ENCODE measurements at places on chromosomes 2 and 18. TPM values are rescaled to one million over a fixed set of nuclear protein-coding genes. Genes with fewer than 3 reads are reported as not detected.
A peak's percentile ranks its signal among the peaks of the same experiment; 100 is the strongest.

The KHK gene
- polyA plus RNA-seq: 57.7 TPM

The MATN3 gene
- polyA plus RNA-seq: 6.0 TPM

The MC2R gene
- not detected for polyA plus RNA-seq

The SLC5A7 gene
- polyA plus RNA-seq: not detected

The CLK1 gene
- polyA plus RNA-seq: 61.6 TPM

The ATL2 gene
- 28.0 TPM for polyA plus RNA-seq

The CREG2 gene
- 2.6 TPM for polyA plus RNA-seq

DNA sequence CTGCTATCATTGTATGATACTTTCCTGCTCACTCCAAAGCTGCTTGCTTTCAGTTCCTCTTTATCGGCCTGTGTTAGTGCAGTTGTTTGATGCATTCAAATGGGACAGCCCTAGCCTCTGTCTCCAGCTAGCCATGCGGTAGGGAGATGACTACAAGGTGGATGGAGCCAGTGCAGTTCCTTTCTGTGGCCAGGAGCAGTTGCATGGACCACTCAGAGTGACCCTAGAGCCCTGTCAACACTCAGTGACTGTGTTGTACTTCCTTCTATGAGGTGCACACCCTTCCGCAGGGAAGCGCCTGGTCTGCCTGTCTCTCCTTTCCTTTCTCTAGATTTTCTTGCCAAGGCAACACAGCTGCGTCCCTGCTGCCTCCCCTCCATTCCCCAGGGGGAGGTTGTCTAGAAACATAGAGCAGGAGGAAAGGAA is 33.8 kb downstream of the KCNS3 start:
- no peak for DNase-seq

DNA sequence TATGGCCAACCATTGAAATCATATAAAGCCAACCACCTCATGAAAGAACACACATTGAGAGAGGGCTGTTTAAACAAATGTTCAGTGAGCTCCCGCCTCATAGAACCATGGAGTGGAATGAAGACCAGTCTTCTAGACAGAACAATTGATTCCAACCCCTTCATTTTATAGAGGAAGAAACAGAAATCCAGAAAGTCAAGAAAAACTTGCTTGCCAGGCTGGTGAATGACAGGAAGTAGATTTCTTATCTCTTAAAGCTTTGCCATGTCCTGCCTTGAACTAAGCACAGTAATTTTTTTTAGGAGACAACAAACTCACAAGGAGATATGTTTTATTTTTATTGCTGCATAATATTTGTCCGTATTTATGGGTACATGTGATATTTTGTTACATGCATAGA is 16.5 kb upstream of the NRP2 start:
- no peak for DNase-seq

DNA sequence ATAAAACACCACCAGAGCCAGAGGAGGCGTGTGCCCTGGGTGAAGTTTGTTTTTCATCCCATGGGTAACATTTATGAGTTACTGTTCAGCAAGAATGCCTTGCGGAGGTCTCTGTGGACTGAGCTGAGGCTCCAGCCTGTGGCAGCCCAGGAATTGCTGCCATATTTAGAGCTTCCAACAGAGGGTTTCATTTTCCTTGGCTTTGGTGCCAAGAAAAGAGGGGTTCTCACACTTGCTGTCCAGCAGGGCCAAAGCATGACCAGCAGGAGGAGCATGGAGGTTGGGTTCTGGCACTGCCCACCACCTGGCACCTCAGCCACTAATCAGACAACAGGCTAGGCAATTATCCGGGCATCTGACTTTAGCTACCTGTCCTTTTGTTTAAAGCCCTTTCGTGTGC is 36.7 kb downstream of the EPAS1 start:
- no peak for DNase-seq

DNA sequence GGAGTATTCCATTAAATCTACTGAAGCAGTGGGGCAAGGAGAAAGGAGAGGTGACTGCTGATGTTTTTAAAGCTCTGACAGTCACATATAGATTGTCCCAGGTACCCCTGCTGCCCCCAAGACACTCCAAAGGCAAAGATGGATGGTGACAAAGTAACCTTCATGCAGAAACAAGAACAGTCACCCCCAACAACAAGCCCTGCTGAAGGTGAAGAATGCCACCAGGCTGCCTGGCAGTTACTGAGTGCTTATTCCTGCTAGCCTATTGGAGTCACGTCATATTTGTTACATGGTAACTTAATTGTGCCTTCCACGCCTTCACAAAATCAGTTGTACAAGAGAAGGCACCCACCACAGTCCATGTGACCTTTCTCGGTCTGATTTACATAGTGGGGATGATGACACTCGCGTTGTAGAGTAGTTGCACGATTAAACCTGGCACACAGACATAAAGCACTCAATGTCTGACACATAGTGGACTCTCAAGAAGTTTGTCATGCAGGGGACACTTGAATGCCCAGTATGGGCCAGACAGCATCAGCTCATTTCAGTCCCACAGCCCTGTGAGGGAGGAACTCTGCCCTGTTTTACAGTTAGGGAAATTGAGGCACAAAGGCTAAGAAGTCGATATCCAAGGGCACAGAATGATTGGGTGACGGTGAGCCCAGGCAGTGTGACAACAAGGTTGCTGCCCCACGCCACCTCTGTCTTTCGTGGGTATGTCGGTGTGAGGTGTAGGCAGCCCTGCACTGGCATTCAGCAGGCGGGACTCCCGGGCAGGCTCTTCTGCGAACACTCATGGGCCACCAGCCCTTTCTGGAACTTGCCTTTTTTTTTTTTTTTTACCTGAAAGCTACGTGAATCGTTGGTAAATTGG is 62.7 kb downstream of the ZCCHC2 start:
- no peak for DNase-seq

DNA sequence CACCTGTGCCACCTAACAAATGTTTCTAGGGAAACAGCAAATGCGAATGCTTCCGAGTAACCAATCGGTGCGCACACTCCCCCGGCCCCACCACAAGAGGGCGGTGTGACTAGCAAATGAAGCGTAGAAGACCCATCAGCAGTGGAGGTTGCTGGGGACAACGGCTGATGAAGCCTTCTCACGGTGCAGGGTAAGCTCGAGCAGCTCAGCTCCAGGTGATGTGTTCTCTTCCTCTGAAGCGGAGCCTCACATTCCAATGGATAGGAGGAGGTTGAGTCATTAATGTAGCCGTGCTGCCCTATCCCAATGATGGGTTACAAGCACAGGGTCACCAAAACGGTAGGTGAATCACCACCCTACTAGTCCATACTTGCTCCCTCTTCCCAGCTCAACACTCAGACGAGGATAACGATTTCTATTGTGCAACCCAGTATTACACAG is 127.6 kb upstream of the TWIST2 start:
- DNase-seq: peak; percentile 71

DNA sequence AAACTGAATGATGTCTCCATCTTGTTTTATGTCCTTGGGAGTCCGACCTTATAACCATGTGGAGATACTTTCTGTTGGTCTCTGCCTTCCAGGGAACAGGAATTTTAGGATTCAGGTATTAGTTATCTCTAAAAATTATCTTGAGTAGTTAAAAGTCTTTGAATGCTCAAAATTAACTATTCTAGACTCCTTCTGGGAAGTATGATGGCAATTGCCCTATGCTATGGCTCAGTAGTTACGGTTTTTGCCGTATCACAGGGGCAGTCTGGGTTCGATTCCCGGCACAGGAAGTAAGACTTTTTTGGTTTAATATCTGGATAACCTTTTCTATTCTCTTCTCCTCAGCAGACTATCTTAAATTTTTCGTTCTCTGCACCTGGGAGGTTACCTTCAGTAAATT is 708.7 kb upstream of the LRATD1 start:
- no peak for DNase-seq

GRCh38 chr2:212314680-212315079 is 223.9 kb downstream of the ERBB4 start:
- DNase-seq: no peak

GRCh38 chr2:232420463-232421188 is 14.0 kb downstream of the ALPG start:
- DNase-seq: peak; percentile 79

DNA sequence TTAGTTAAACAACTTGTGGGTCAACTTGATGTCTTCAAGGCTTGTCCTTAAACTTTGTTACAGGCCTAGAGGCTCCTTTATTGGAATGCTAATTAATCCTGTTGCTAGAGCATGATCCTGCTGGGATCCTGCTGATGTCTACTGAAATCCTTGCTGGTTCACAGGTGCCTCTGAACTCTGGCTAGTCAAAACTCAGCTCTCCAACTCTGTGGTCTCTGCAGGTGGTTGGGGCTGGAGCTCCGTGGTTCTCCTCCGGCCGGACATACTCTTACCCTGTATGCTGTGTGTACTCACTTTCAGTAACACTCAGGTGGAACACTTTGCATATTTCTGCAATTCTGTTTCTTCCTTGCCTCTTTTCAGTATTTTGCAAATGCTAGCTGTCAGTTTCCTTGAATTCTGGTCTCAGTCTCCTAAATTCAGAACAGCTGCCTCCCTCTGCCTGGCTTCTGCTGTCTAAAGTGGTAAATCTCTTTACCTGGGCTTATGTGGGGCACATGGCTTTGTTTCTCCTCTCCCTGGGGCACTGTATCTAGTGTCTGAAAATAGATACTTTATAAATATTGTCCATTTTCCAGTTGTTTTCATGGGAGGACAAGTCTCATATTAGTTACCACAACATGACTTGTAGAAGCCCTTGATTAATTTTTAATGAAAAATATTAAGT is 113.0 kb downstream of the ATP9B start:
- no peak for DNase-seq

GRCh38 chr2:146608490-146608889 is 1236.3 kb upstream of the ACVR2A start:
- DNase-seq: no peak

DNA sequence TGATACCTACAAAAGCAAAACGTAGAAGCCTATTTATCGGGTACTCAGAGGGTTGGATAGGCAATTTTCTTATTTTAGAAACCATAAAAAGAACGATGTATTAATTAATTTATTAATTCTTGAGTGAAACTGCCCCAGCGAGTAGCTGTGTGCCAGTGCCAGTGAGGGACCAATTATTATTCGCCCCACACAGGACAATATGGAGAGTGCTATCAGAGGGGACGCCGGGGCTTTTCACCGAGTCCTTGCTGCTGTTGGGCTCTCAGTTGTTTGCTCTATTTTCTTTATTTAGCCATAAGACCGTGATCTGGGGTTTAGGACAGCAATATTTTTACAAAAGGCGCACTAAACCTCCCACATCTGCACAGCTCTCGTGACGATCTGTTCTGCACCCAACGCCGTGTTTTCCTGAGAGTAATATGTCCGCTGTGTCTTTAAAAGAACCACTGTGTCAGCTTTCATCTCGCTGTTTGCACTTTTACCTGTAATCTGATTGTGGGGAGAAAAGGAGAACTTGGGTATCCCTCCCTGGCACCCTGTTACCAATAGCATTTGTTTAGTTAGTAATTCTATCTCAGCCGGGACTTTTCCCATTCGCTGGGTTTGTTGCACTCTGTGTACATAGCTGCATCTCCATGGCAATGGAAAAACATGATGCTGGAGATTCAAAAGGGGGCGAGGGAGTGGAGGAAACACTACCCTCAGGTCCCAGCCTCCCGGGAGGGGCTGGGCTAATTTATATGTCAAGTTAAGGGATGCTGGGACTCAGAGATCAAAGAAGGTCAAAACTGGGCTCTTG is 30.1 kb upstream of the ZNF516 start:
- DNase-seq: peak; percentile 79

DNA sequence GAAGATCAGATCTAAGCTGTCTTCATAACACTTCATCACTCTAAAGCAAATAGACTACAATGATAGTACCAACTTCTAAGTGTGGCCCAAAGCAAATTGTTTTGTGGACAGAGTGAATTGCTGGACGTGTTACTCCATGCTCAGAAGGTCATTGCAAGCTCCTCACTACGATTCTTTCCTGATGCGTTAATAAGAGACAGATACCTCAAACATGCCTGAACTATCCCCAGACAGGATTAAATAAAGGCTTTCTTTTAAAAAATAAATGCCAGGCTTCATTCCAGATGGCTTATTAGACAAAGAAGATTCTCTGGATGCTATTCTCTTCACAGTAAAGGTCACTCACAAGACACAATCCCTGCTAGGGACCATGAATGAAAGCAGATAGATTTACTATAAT is 621.2 kb downstream of the DCDC2C start:
- no peak for DNase-seq

DNA sequence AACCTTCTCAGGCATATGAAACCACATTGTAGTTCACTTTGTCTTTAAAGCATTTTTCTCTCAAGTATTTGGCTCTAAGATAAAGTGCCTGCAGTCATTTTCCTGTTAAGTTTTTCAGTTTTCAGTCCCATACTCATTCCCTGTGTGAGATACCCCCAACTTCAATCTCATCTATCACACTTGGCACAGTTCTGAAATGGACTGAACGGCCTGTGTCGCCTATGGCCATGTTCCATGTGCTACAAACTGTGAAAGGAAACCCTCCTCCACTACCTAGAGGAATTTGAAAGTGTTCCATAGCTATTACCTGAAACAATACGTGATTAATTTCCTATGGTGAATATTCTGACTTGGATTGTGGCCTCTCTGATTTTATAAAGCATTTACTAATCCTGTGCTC is 319.1 kb downstream of the CTNNA2 start:
- no peak for DNase-seq

Measured in hepatocyte (in vitro differentiated cells).